ENCODE measurements at places on chromosomes 3 and 15. TPM values are rescaled to one million over a fixed set of nuclear protein-coding genes. Genes with fewer than 3 reads are reported as not detected.

The SNX33 gene
- 25.1 TPM for polyA plus RNA-seq

The SUCNR1 gene
- 0.30 TPM for polyA plus RNA-seq

The GNB4 gene
- polyA plus RNA-seq: 42.4 TPM

DNA sequence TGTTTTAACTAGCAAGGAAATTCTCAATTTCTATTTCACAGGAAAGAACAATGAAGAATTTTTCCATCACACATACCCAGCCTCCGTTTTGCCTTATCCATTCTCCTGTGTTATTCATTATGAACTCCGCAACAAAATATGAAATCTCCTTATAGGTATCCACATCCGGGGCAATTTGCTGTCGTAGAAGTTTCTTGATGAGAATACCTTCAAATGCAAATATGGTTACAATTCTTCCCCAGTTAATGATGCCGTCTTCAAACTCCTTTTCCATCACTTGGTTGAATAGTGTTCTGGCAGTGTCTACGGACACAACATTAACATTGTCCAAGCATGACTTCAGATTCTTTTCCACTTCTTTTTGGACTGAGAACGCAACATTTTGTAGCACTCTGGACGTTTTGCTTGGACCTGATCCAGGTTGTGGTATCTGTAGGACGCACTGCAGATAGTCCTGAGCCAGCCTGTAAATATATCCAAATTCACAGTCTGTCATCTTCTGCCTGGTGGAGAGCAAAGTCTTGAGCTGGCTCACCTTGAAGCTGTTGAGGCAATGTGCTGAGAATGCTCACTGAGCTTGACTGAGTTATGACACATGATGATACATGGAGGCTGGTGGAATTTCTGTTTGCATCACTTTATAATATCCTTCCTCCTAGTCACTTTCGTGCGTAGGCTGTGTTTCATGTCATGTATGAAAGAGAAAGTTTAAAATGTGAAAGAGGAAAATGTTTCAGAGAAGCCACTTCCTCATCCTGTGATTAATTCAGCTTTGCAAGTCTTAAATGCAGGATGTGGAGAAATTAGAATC lies at the start of gene BCL2A1:
Gene BCL2A1, minus strand, starts transcription at position 573 of the 811 bp plus-strand sequence. Its CDS starts 77 bp downstream, at position 496.
- no peak for DNase-seq

Measured in right lung (tissue), 10 donors.